T-cell (primary cell): ENCODE measurements at places on chromosomes 12 and 14.

GRCh38 chr12:68476794-68477193, 133.9 kb upstream of the RAP1B start:
- no peak for DNase-seq

GRCh38 chr14:97582022-97582421, 784.8 kb downstream of the VRK1 start:
- no peak for DNase-seq

DNA sequence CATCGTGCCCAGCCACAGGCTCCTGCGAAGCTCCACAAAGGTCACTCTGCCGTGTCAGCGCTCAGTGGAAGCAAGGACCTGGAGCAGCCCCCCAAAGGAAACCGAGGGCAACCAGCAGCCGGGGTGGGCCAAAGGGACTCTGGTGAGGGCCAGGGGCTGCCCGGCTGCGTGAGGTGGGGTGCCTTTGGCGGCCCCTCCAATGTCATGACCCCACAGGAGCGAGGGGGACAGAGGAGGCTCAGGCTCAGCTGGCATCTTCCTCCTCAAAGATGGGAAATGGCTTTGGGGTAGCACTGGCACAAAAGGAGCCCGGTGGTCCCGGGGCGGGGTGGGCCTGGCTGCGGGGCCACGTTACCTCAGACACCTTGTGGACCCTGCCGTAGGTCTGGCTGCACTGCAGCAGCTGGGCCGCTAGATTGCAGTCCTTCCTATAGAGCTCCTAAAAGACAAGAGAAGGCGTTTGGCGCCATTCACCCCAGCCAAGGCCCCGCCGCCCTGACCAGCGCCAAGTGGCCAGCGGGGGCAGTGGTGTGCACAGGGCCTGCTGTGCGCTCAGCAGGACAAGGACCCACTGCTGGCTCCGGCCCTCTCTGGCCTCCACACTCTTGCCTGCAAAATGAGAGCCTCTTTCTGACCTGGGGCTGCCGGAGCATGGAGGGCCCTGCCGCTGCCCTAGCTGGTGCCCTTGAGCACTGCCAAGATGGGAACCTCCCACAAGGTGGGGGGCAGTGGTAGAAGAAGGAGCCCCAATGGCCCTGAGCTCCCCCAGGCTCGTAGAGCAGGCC, 46.9 kb downstream of the BEGAIN start:
- DNase-seq = no peak

DNA sequence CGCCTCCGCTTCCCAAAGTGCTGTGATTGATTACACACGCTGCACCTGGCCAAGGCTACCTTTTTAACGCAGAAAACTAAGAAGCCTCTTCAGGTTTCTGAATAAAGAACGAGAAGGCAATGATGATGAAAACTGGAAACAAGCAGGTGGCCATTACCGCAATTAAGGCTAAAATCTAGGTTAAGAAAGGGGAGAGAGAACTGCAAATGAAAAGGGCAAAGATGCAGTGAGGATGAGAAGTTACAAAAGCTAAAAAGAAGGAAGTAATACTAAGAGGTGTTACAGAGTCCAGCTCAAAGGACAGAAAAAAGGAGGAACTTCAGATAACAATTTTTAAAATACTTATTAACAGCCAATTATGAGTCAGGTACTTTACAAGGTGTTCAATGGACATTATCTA, 79.7 kb downstream of the DUSP16 start:
- no peak for DNase-seq

GRCh38 chr14:100670753-100671049, 56.0 kb upstream of the DLK1 start:
- DNase-seq = no peak

DNA sequence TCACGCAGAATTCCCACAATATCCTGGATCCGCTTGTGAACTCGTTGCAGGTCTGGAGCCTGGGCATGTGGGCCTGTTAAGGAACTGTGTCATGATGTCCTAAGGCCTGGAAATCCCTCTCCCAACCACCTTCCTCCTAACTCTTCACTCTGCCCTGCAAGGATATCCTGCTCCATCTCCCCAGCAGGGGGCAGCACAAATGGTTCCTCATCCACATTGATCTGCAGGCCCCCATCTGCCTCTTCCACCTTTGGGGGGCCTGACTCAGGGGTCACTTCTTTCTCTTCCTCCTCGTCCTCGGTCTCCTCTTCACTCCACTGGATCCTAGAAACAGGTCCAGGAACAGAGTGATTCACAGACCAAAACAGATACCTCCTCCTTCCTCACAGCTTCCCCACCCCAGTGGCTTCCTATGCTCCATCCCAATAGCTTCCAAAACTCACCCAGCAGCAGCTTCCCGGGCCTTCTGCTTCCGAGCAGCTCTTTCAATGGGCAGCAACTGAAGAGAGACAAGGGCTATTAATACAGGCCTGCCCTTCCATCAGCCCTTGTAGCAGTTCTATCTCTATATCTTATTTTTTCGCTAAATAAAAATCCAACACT, 4.5 kb downstream of the NOP2 start:
- peak; percentile 25 for DNase-seq
